ENCODE measurements at places on chromosomes 1 and 21.

DNA sequence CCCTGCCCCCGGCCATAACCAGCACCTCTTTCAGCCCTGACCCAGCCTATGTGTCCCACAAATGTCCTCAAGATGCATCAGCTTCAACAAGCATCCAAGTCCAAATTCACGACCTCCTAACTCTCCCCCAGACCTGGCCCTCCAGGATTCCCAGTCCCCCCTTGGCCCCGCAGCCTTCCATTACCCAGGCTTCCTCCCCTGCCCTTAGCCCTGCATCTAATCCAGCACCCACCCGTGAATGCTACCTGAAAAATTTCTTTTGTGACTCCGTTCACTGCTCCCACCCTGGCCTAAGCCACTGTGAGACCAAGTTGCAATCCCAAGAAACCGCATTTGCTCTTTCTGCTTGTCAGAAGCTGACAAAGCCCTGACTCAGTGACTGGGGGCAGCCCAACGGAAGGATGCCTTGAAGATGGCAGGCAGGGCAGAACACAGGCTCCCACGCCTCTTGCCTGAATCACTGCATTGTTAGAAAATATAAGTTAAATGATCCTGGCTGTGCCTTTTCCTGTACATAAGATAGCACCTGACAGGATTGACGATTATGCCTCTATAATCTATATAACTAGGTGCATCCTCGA is 939 bp upstream of the MFAP2 start:
- DNase-seq: peak; percentile 83

GRCh38 chr1:85700422-85700821 is 7.8 kb downstream of the ZNHIT6 start:
- DNase-seq: no peak

- no peak for DNase-seq
These were observed 1144.1 kb upstream of the ADGRL2 start for GRCh38 chr1:80656641-80657040.

- no peak for DNase-seq
These were observed 118.7 kb downstream of the SLC5A9 start for GRCh38 chr1:48341221-48341620.

DNA sequence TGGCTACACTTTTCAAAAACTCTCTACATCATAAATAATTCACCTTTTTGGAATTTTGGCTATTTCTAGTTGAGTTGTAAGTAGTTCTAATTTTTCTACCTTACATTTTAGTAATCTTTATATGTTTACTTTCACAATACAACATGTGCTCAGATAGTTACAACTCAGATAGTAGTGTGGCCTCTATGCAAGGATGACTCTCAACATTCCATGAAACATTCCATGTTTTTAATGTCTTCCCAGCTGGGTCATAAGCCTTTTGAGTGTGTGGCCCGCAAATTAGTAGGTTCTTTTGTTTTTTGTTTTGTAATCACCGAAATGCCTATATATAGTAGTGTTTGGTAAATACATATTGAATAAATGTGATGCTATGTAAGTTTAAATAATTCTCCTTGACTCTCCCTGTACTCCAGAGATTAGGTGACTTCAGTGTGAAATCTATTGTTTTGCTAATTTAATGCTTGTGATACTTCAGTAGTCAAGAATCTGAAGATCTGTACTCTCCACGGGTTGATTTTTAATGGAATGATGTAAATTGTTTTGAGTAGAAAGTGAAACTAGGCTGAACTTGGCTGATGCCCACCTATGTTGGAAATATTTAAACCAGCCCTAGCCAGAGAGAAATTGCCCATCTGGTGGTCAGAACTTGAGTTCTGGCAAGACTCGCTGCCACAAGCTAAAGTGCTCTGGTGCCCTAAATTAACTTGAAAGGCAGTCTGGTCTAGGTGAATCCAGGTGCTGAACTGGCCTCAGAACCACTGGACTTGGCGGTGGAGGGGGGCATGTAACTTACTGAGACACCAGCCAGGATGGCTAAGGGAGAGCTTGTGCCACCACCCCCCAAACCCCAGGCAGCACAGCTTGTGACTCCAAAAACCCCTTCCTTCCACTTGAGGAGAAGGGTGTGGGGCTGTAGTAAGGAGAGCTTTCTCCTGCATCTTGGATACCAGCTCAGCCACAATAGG is 165.6 kb downstream of the USP25 start:
- no peak for DNase-seq

- peak; percentile 44 for DNase-seq
These were observed 16.5 kb upstream of the OVAAL start for GRCh38 chr1:180542113-180542837.

- no peak for DNase-seq
These were observed 26.5 kb upstream of the SLC30A10 start for GRCh38 chr1:219954736-219955421.

- no peak for DNase-seq
These were observed 81.4 kb downstream of the RUNX1 start for GRCh38 chr21:34967509-34968289.

DNA sequence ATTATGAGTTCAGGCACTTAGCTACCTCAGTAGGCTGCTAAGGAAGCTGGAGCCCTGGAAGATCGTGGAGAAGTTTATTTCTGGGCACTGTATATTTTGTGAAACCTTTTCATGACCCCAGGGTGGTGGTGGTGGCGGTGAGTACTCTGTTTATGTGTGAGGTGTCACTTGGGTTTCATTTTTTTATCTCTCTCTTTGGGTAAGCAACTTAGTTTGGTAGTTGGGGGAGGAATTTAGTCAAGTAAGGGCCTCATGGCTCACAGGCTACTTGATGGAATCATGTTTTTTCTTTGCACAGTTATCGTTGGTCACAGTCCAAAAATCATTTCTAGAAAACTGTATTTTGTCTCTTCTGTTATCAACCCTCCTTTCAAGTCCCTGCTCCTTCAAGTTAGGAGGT is 33.9 kb downstream of the C1orf141 start:
- DNase-seq: no peak

DNA sequence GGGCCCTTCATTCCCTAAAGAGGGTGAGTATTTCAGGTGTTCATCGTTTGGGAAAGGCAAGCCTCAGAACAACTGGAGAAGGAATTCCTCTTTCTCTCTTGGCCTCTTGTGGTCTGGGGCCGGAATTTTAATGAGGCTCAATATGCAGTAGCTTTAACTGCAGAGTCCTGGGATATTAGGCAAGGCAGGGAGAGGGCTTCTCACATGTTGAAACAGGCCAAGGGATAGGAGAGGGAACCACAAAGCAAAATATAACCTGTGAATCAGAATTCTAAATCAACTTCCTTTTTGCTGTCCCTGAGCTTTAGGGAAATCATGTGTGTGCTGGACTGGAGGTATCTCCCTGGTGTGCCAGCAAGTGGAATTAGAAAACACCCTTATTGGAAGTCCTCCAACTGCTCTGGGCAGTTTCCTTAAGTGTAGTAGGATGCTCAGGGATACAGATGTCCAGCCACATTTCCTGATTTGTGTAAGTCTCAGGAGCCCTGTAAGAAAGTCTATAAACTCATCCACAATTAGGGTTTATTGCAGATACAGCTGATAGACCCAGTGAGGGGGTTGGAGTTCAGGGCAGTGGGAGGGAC is 215.8 kb upstream of the ZRANB2 start:
- DNase-seq: peak; percentile 67

- no peak for DNase-seq
These were observed 251.0 kb downstream of the OLFM3 start for GRCh38 chr1:101745551-101746270.

- no peak for DNase-seq
These were observed 55.3 kb downstream of the MRPS6 start for GRCh38 chr21:34128674-34129038.

- DNase-seq: no peak
These were observed 3.7 kb downstream of the IRF6 start for GRCh38 chr1:209802117-209802779.

DNA sequence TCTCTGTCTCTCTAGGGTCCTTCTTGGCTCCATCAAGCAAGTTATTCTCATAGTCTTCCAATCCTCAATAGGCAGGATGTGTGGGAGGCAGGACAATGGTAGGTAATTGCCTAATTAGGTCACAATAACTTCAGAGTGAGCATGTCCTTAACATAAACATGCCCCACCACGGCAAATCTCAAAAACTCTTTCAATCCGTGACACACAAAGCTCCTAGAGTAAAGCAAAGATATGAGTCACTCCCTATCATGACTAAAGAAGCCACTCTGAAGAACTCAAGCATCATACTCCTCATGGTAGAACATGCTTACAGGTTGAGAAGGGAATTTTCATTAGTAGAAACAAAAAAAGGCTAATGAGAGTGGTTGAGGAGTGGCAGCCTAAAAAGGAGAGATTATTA is 4.9 kb downstream of the HAO2 start:
- DNase-seq: peak; percentile 36

GRCh38 chr1:94269921-94270320 is 32.5 kb upstream of the ARHGAP29 start:
- DNase-seq: no peak

DNA sequence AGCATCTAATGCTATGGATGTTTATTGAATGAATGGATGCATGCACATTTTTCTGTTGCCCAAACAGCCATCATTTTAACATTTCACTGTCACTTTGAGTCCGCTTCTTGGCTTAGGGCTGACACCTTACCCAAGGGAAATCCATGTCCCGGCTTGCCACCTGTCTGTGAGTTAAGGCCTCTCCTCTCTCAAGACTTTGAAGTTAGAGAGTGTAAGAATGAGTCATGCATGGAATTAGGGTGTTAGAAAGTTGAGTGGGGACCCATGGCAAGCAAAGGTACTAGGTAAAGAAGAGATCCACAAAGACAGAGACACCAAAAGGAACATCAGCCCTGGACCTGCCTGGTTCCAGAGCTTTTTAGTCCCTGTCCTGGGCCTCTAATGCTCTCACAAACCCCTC is 35.1 kb downstream of the ATP1A1 start:
- no peak for DNase-seq

DNA sequence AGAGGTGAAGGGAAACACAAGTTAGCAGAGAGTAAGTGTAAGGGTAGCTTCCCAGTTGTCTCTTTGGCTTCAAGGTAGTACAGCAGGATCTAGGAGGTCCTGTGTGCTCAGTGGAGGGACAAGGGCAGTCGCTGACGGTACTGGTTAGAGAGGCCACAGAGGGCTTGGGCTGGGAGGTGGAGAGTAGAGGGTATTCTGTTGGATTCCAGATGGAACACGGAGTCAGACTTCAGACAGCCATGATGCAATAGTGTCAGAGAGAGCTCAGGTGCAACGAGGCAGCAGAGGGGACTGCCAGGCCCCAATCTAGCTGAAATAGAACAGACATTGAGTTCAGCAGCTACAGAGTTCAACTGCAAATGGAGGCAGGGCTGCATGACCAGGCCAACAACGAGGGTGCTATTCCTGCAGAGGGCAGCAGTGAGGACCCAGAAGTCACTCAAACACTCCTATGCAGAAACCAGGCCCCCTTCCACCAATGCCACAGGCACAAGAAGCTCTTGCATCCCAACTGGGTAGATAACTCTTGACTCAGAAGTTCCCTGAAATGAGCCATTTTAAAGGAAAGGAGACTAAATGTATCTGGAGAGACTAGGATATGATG is 325.0 kb upstream of the ESRRG start:
- DNase-seq: no peak

- DNase-seq: peak; percentile 95
These were observed 239.6 kb upstream of the FGGY start for GRCh38 chr1:59057211-59057694.

DNA sequence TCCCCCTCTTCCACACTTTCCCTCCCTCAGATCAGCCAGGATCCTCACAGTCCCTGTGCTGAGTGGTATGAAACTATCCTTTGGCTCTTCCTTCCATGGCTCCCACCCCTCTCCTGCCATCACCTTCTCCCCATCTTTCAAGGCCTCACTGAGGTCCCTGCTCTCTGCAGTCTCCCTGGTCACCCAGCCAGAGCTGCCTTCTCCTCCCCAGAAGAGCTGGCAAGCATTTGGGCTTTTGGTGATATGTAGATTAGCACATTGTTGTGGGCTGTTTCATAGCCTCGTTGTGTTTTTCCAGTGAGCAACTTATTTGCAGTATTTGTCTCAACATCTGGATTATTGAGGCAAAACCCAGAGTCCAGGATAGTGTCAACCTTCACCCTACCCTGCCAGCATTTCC is 2.2 kb downstream of the CSF1 start:
- peak; percentile 51 for DNase-seq
